SJSA1 (cell line): ENCODE measurements at places on chromosomes 13 and 19.

DNA sequence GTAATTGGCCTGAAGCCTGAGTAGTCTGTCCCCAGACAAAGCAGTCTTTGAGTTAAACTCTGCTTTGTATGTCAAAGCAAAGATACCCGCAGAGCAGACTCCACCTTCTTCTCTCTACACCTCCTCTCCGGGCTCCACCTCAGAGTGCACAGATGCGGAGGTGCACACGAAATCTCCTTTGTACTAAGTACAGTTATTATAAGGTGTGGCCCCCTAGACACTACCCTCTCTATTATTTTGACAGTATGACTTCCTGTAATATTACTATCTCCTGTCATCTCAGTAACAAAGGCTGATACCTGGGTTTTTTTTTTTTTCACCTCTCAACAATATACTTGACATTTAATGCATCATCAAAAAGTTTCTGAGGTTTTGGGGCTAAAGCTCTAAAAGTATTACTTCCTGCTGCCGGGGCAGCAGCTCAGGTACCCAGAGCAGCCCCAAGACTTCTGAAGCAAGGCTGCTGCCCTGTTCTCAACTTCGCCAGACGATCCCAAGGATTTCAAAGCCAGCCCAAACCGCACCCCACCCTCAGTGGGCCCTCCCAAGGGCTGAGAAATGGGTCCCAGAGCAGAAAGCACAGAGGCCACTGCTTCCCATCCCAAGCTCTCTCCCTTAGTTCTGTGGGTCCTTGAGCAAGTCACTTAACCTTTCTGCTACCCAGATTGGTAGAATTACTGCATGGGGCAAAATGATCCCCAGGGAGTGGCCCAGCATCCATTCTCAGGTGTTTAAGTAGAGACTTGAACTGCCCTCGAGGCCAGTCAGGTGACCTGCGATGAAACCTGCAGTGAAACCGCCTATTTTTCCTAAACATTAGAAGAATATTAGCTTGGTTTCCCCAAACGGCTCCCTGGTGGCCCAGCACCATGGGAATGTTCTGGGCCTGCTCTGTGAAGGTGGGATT is 180.6 kb downstream of the FOXO1 start:
- no peaks in the 10 kb centered on the region for H3K36me3 ChIP-seq
- no peak overlapping the region for H3K27ac ChIP-seq
- H3K27me3 ChIP-seq, result no peaks in the 10 kb centered on the region
- peaks cover 1% of the 10 kb centered on the region for H3K4me1 ChIP-seq
- no peak overlapping the region for H3K4me3 ChIP-seq

- H3K36me3 ChIP-seq, result peaks cover 11% of the 10 kb centered on the region; the same call in 1 of the 2 replicates
- no peak overlapping the region for H3K27ac ChIP-seq
- H3K4me1 ChIP-seq, result no peaks in the 10 kb centered on the region
- DNase-seq, result no peak
These were observed 249.2 kb downstream of the DIAPH3 start for GRCh38 chr13:59914556-59914955.

DNA sequence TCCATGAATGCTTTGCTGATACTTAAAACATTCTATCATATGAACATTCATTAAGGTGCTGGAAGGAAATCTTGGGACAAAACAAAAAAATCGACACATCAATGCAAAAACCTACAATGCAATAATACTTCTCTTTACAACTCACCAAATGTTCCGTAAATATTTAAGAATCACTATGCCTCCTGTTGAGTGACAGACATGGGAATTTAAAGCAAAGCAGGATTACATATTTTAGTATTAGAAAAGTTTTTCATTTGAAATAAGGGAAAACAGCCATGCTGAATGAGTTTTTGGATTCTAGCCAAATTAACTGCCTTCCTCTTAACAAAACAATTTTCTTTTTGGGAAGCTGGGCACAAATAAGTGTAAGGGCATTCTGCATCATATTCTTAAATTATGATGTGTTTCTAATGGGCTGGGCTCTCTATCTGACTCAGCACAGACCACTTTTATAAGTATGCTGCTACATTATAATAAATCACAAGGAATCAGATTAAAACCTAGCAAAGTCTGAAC is 93.7 kb downstream of the RBM26 start:
- H3K4me3 ChIP-seq, result no peak overlapping the region
- no peaks in the 10 kb centered on the region for H3K27me3 ChIP-seq
- no peak for DNase-seq

DNA sequence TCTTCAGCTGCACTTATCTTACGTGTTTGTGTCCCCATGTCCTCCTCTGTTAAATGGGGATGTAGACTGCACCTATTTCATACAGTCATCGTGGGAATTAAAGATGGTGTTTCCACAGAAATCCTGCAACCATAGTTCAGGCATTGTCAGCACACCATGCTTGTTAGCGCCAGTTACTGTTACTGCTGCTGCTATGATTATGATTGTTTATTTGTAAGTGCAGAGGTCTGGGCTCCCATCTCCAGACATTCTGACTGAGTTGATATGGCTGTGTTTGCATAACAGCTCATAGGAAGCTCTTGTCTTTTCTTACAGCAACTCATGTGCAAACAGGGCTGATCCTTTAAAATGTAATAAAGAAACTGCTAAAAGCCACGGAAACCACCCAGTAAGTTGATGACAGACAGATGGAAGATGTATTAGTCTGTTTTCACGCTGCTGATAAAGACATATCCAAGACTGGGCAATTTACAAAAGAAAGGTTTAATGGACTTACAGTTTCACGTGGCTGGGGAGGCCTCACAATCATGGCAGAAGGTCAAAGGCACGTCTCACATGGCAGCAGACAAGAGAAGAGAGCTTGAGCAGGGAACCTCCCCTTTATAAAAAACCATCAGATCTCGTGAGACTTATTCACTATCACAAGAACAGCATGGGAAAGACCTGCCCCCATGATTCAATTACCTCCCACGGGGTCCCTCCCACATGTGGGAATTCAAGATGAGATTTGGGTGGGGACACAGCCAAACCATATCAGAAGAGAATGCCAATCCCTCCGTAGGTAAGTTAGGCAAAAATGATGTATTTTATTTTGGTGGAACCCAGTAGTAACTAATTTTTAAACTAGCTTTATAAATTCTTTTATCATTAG is 1.6 kb downstream of the ZSCAN5A start:
- no peak overlapping the region for H3K4me3 ChIP-seq
- H3K4me1 ChIP-seq, result peaks cover 5% of the 10 kb centered on the region
- no peak overlapping the region for H3K27ac ChIP-seq
- H3K27me3 ChIP-seq, result no peaks in the 10 kb centered on the region

GRCh38 chr13:98315902-98316301 is 138.8 kb upstream of the RNF113B start:
- no peak overlapping the region for H3K4me3 ChIP-seq
- H3K4me1 ChIP-seq, result peaks cover 21% of the 10 kb centered on the region
- peaks cover 17% of the 10 kb centered on the region for H3K36me3 ChIP-seq
- no peak for DNase-seq

DNA sequence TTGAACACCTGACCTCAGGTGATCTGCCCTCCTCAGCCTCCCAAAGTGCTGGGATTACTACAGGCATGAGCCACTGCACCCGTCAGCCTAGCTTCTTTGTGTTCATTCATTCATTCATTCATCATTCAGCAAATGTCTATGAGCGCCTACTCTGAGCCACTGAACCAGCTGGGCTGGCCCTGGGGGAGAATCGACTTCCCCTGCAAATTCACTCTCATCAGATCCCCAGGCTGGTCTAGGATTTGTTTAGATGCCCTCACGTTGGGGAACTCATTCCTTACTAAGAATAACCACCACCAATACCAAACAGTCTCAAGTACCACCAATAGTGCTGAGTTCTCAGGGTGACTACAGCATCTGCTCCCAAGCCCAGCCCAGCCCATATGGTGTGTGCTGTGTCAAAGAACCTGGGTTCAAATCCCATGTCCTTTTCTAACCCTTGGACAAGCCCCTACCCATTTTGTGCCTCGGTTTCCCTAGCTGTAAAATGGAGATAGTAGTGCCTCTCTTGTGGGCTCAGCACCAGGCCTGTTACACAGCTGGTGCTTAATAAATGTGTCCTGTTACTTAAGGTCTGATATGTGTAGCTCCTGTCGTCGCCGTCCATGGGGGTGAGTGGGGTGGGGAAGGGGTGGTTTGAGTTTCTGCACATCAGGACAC is 16.8 kb downstream of the NRTN start:
- H3K36me3 ChIP-seq, result no peaks in the 10 kb centered on the region
- no peaks in the 10 kb centered on the region for H3K27me3 ChIP-seq
- no peak overlapping the region for H3K27ac ChIP-seq
- no peak for DNase-seq
- H3K4me3 ChIP-seq, result no peak overlapping the region

DNA sequence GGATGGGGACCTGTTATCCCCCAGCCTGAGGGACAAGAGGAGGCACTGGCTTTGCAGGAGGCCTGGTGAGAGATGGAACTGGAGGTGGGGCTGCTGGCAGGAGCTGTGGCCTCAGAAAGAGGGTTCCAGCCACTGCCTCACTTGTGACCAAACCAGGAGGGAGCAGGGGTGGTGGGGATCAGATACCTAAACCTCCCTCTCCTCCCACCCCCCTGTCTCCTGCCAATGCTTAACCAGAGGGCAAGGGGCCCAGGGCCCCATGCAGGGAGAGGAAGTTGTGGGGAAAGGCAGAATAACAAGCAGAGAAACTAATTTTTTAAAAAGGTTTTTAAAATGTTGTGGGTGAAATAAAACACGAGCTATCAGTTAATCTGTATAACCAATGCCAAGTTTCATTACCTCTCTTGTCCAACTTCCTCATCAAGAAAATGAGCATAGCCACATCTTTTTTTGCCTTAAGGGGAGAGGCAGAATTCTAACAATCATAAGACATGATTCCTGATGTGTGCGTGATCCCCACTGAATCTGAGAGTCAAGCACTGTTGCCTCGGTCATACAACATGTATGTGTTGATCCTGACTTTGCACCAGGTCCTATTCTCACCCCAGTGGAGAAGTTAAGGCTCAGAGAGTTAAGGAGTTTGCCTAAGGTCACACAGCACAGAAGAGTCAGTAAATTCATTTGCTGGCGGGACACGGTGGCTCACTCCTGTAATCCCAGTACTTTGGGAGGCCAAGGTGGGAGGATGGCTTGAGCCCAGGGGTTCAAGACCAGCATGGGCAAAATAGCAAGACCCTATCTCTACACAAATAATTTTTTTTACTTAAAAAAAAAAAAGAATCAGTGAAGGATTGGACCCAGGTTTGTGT is 12.9 kb downstream of the FXYD5 start:
- no peaks in the 10 kb centered on the region for H3K27me3 ChIP-seq
- H3K4me1 ChIP-seq, result no peaks in the 10 kb centered on the region
- DNase-seq, result peak; percentile 36
- H3K27ac ChIP-seq, result no peak overlapping the region

- no peak for DNase-seq
- H3K27me3 ChIP-seq, result no peaks in the 10 kb centered on the region
- H3K27ac ChIP-seq, result no peak overlapping the region
These were observed 5.4 kb downstream of the UPF3A start for GRCh38 chr13:114286808-114287207.

- no peak overlapping the region for H3K27ac ChIP-seq
- DNase-seq, result no peak
- no peak overlapping the region for H3K4me3 ChIP-seq
- no peaks in the 10 kb centered on the region for H3K4me1 ChIP-seq
- 0 out of 2 replicates have a peak, but pooled peaks cover 5% of the 10 kb centered on the region for H3K36me3 ChIP-seq
These were observed 34.0 kb downstream of the DPF1 start for GRCh38 chr19:38190061-38190460.

- no peak overlapping the region for H3K27ac ChIP-seq
- H3K4me1 ChIP-seq, result peaks cover 12% of the 10 kb centered on the region
- peak; percentile 60 for DNase-seq
- no peaks in the 10 kb centered on the region for H3K36me3 ChIP-seq
- no peak overlapping the region for H3K4me3 ChIP-seq
These were observed 65.1 kb upstream of the ARHGEF7 start for GRCh38 chr13:111049791-111050538.
